Ecto neural progenitor cell (in vitro differentiated cells): ENCODE measurements at places on chromosomes 4 and X.

DNA sequence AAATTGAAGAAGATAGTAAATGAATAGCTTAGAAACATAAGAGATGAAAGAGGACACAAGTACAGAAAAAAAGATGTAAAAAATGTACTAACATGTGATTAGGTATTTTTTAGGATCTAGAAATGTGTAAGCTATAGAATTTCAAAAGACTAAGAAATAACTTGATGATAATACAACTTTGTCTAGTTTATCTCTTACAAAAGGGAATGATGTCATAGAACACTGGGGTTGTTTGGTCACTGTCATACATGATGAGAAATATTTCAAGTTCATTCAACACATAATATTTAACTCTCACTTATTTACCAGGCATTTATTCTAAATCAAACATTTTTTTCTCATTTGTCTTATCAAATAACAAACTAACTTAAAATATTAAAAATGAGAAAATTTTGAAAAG, 18.5 kb downstream of the STBD1 start:
- DNase-seq = no peak

DNA sequence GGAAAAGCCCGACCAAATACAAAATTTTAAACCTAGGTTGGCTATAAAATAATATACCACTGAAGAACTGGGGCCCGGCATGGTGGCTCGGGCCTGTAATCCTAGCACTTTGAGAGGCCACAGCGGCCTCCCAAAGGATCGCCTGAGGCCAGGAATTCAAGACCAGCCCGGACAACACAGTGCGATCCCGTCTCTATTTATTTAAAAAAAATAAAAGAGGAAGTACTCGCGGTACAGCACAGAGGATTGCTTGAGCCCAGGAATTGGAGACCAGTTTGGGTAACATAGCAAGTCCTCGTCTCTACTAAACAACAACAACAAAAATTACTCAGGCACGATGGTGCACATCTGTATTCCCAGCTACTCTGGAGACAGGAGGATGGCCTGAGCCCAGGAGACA, 44.8 kb upstream of the CDKN2AIP start:
- no peak for DNase-seq

DNA sequence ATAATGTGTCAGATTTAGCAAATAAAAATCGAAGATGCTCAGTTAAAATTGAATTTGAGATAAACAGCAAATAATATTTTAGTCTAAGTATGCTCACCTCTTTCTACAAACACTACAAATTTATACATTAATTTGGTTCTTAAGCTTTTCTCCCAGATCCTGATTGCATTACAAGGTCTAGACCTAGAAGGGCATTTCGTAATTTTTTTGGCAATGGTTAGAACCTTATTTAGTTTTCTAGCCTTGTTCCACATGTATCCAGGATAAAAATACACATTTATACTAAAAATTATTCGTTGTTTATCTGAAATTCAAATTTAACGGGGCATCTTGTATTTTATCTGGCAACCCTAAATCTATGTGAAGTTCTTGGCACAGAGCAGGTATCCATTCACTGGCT, 2.5 kb upstream of the CDKL5 start:
- no peak for DNase-seq

GRCh38 chrX:122203399-122203798, 980.7 kb upstream of the GRIA3 start:
- DNase-seq = no peak

DNA sequence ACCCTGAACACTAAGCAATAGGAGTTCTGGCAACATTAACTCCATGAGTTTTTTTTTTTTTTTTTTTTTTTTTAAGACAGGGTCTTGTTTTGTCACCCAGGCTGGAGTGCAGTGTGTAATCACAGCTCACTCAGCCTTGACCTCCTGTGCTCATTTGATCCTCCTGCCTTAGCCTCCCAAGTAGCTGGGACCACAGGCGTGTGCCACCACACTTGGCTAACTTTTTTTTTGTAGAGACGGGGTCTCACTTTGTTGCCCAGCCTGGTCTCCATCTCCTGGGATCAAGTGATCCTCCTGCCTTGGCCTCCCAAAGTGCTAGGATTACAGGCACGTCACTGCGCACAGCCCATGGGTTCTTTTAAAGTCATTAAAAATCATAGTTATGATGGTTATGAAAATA, 5.1 kb downstream of the RHOH start:
- no peak for DNase-seq
